ENCODE measurements at places on chromosomes 1 and 21. TPM values are rescaled to one million over a fixed set of nuclear protein-coding genes. Genes with fewer than 3 reads are reported as not detected.

Gene RNF207
- total RNA-seq: 28.9 TPM

Gene S100A6
- total RNA-seq: 156 TPM

Gene SLC9C2
- 0.24 TPM for total RNA-seq

Gene CAMK1G
- total RNA-seq: not detected

Gene UBE4B
- 71.3 TPM for total RNA-seq

Gene RNF11
- 103 TPM for total RNA-seq

Gene SPRR2E
- total RNA-seq: not detected

Gene DVL1
- 75.0 TPM for total RNA-seq

Gene ESRRG
- 14.3 TPM for total RNA-seq

DNA sequence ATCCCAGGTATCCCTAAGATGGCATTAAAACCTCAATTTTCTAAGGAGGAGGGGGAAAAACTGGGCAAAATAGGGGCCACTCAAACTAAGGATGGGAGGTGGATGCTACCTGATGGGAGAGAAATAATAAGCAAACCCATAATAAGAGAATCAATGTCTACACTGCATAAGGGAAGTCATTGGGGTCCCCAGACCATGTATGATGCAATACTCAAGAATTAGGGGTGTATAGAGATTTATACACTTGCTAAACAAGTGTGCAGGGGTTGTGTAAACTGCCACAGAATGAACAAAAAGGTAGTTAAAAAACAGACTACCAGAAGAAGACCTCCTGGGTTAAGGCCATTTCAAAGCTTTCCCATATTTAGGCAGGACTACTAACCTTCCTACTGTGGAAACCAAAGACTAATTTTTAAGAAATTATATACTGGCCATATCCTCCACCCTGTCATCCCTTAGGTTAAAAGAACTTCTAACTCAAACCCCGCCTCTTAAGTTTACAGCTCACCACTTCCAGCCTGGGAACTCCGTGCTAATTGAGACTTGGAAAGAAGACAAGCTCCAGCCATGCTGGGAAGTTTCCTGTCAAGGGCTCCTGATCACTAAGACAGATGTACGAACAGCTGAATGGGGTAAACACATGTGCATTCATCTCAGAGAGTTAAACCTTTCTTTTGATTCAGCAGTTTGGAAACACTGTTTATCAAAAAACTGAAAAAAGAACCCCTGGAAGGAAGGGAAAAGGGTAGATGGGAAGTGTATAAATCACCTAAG, 64.4 kb upstream of the TLR5 start:
- no peak for DNase-seq

DNA sequence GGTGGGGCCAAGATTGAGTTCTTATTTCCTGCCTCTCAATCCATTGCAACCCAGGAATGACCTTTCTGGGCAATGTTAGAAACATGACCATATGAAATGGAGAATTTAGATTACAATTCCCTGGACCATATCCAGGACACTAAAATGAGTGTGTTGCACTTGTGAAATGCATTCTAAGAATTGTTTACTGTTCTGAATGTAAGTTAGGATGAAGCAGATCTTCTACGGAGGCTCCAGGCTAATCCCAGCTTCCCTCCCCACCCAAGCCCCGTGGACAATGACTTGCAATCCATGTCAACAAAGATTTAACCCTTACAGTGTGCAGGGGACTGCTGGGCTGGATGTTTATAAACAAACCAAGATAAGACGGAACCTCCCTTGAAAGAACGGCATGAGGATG, 31.7 kb upstream of the HAO2 start:
- no peak for DNase-seq

DNA sequence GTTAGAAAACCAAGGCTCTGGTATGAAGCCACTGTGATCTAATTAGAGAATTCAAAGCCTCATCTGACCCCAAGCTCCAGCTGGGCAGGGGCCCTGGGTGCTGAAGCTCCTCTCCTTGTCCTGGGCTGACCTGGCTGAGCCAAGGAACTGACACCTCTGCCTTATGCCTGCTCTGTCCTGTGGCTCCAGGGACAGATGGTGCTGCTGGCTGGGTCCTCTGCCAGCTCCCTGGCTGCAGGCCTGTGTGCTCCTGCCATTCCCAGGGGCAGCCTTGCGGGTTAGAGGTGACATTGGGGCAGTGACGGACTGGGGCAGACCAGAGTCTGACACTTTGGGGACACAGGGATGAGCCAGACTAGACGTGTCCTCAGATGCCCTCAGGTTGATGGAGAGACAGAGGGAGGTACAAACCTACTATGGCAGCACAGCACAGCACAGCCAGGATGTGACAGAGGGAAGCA, 11.8 kb downstream of the ACOT11 start:
- DNase-seq: no peak

DNA sequence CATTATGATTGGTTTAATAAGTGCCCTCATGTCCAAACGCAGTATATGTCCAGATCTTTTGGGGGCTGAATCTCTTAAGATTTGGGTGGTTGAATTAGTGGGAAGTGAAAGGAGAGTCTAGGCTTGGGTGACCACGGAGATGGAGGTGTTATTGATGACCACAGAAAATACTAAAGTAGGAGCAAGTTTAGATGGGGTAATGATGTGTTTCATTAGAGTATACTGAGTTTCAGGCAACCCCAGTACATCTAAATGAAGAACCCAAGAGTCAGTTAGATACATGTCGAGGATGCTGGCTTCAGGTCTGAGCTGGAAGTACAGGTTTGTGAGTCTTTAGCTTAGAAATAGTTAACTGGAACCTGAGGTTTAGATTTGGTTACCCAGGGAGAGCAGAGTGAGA, 6.5 kb upstream of the ZZZ3 start:
- DNase-seq: no peak

GRCh38 chr1:37438037-37438868, 36.1 kb upstream of the ZC3H12A start:
- no peak for DNase-seq

DNA sequence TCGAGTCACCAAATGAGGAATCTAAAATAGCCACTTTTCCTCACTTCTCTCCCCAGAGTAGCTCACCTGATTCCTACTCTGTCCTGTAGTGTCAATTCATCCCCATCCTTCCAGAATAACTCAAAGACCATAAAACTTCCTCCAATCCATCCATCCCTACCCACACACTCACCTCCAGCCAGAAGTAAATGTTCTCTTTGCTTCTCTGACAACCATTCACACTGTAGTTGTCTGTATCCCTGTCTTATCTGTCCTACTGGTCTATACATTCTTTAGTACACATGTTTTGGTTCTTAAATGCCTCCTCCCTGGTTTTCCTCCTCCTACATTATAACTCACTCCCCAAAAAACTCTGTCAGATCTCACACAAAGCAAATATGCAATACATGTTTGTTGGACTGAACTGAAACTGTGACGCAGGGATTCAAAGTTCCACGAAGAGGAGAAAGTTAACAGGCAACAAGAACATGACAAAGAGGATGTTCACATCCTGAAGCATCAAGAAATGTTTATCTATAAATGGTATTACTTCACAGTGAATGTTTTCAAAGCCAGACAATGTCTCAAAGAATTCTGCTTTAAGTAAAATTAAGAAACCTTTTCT, 11.0 kb downstream of the TP53BP2 start:
- DNase-seq: no peak

DNA sequence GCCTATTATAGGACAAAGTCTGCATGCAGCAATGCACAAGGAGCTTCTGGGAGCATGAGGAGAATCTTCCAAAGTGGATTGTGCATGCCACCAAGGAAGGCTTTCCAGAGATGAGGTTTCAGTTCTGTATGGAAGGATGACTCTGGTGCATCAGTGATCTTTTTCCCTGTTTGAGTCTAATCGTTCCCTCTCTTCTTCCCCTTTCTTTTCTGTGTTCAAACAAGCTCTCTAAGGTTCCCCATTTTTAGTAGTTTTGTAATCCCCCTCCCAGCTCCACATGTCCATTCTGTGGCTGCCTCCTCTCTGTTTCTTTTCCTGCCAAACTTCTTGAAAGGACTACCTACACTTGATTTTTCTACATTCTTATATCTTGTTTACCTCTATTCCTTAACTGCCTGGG, 43.3 kb upstream of the USP25 start:
- DNase-seq: no peak

GRCh38 chr1:227786673-227787512, 28.6 kb upstream of the PRSS38 start:
- DNase-seq: peak; percentile 59

DNA sequence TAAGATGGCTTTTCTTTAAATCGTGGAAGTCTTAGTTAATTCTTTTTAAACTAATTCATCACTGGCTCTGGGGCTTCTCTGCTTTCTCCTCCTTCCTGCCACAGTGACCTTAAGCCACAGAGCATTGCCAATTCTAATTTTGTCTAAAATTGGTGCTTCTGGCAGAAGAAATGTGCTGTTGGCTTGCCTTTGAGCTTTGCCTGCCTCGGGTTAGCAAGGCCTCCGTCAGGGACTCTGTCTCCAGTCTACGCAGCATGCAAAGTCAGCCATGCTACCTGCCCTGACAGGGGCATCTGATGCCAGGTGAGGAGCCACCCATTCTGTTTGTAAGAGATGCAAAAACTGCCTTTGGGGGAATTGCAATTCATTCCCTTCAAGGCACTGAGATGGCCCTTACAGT, 25.2 kb downstream of the CLDN14 start:
- no peak for DNase-seq

GRCh38 chr1:201020721-201021629, 2.5 kb downstream of the KIF21B start:
- DNase-seq: no peak

DNA sequence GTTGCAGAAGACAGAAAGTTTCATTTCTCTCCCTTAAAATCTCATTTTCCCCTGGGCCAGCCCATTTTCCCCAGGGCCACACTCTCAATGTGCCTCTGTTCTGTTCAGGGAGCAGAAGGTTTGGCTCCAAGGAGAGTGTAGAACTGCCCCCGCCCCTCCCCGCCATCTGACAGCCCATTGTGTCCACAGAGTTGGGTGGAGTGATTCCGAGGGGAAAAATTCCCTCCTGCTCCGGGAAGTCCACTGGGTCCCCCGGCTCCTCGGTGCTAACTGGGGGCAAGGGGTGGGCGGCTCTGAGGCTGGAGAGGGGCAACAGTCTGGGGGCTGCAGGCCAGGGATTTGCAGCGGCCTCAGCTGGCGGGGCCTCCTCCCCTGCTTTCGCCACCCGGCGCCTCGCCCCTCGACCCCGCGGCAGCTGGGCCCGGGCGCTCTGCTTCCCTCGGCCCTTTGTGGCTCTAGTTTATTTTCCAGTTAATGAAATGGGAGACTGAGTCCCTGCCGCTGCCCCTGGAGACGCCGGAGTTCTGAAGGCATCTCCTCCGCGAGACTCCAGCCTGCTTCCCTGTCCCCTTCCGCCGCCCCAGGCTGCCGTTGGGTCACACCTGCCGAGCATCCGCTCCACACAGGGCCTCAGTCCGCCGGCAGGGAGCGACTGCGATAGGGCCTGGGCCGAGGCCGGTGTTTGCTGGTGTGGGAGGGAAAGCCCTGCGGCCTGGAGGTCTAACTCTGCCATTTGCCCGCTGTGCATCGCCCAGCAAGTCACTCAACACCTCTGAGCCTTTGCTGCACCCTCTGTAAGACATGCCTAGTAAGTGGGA, 14.7 kb upstream of the KIRREL1 start:
- no peak for DNase-seq

DNA sequence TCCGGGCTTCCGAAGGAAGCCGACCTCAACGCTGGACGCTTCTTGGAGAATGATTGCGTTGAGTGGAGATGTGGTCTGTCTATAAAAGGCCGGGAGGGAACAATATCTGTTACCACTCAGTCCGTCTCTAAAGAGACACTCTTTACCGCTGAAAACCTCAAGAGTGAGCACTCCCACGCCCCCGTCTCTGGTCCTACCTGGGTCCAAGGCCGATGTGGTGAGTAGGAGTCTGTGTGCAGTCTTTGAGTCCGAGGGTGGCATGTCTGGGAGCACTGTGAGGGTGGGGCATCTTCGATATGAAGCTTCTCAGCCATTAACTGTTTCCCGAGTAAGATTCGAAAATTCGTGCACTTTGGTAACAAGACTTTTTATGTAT, 576 bp downstream of the ZFP69 start:
- no peak for DNase-seq

GRCh38 chr1:107949467-107950253, 15.3 kb downstream of the VAV3 start:
- DNase-seq: no peak

DNA sequence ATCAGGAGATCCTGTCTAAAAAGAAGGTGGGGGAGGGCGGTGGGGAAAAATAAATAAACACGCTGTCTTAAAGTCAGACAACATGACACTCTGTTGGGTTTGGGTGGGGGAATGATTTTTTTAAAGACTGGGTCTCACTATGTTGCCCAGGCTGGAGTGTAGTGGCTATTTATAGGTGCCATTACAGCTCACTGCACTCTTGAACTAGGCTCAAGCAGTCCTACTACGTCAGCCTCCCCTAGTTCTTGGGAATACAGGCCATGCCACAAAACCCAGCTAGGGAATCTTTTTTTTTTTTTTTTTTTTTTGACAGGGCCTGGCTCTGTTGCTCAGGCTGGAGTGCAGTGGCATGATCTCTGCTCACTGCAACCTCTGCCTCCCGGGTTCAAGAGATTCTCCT, 2.4 kb upstream of the SNRPE start:
- DNase-seq: no peak

- DNase-seq: no peak
Observed at GRCh38 chr1:47478090-47478489, 40.2 kb downstream of the FOXD2 start.

GRCh38 chr1:156936721-156937220, 16.3 kb downstream of the LRRC71 start:
- DNase-seq: no peak

- DNase-seq: no peak
Observed at GRCh38 chr1:18641005-18641941, 10.6 kb downstream of the PAX7 start.

- DNase-seq: no peak
Observed at GRCh38 chr1:96080925-96081324, 640.7 kb upstream of the PTBP2 start.

GRCh38 chr21:29487154-29487553, 188.4 kb downstream of the BACH1 start:
- DNase-seq: no peak

DNA sequence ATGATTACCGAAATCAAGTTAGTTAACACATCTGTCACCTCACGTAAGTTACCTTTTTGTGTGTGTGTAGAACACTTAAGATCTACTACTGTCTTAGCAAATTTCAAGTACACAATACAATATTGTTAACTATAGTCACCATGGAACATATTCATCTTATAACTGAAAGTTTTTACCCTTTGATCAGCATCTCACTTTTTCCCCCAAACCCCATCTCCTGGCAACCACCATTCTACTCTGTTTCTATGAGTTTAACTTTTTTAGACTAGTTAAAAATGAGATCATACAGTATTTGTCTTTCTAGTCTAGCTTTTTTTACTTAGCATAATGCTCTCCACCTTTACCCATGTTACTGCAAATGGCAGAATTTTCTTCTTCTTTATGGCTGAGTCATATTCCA, 124.7 kb downstream of the RABGAP1L start:
- DNase-seq: no peak

Measured in right atrium auricular region (tissue), 2 donors.